ENCODE measurements at places on chromosomes 7 and 10.

DNA sequence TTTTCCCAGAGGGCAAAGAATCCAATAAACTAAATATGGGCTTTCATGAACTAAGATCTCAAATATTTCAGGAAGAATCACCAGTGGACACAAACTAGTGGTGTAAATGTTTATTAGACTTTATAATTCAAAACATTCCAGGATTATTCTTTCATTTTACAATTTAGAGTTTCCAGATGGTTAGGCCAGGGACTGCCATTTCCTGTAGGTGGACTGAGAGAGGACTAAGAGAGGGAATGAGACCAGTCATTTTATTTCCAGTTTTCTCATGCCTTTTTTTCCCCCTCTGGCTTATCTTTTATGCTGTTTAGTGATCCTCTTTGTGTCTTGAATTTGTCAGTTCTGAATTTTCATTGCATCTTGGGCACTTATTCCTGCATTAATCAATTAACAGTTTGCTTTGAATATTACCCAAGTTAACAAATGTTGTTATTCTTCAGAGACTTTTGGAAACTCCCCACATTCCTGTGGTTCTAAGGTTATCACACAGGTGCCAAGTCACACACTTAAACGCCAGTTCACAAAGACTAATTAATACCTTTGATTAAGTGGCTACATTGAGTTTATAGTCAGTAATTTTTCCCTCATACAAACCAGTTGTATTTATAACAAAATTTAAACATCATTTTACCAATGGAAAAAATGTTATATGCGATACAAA lies 12.3 kb downstream of the CISD1 start:
- DNase-seq = no peak

DNA sequence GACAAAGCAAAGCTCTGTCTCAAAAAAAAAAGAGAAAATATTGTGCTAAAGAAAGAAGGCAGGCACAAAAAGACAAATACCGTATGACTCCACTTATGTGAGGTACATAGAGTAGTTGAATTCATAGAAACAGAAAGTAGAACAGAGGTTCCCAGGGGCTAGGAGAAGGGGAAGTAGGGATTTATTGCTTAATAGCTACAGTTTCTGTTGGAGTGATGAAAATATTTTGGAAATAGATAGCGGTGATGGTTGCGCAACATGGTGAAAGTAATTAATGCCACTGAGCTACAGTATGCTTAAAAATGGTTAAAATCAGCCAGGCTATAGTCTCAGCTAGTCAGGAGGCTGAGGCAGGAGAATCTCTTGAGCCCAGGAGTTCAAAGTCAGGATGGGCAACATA lies 18.5 kb upstream of the NPFFR1 start:
- DNase-seq = peak; percentile 48

GRCh38 chr10:127989481-127990012 lies 82.6 kb downstream of the PTPRE start:
- no peak for DNase-seq

DNA sequence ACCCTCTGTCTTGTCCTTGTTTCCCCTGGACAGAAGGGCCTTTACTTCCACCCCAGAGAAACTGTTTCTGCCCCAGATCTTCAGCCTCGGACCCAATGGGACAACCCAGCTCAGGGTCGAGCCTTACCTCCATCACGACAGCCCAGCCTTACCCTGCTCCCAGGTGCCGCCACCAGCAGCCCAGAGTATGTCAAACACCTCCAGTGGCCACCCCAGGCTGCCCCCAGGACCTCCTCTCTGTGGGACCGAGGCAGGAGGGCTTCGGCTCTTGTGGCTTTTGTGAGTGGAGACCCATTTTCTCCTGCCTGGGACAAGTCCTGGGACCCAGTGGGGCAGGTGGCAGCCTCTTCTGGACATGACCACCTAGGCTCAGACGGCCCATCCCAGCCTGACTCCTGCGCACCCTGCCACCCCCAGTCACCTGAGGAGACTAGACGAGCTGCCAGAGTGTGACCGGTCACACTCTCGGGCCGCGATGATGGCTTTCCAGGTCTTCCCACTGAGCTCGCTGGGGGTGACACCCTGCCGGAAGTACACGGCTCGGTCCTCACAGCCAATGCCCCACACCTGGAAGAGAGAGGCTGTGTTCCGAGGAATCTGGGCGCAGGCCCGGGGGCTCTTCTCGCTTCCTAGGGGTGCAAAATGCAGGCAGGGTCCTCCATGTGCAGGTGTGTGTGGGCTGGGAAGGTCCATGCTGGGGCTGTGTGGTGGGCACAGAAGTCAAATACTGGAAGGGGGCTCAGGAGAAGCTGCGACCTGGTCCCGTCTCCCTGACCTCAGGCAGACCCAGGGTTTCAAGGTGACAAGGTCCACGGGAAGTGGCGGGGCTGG lies 15.5 kb downstream of the TECPR1 start:
- no peak for DNase-seq
